ENCODE measurements at places on chromosomes 1 and 21.

GRCh38 chr1:63693944-63694571 is 79.8 kb upstream of the ROR1 start:
- no peak for DNase-seq

- no peak for DNase-seq
Measured at GRCh38 chr1:12035312-12035711, 16.0 kb downstream of the MIIP start.

DNA sequence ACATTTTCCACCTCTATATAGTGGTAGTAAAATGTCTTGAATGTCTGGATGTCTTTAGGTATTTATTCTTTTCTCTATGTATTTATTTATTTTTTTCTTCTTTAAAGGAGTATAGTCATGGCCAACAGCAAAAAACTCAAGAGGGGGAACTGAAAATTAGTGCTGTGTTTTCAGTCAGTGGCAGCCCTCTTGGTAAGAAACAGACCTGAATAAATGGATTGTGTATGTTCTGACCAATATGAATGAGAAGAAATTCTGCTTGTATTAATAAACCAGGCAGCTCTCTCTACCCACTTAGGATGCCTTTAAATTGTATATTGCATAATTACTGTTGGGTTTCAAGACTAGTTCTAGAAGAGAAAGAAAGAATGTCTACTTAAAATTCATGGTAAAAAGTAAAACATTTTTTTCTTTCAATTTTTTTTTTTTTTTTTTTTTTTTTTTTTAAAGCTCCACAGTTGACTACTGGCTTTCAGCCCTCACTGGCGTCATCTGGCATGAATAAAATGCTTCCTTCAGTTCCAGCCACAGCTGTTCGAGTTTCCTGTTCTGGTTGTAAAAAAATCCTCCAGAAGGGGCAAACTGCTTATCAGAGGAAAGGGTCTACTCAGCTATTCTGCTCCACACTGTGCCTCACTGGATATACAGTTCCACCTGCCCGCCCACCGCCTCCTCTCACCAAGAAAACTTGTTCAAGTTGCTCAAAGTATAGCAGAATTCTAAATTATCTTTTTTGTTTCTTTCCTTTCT is 101.6 kb downstream of the ZMYM4 start:
- no peak for DNase-seq

- DNase-seq: peak; percentile 59
Measured at GRCh38 chr1:39105061-39105840, 79.1 kb downstream of the NDUFS5 start.

- DNase-seq: no peak
Measured at GRCh38 chr1:14850563-14850962, 252.1 kb downstream of the KAZN start.

GRCh38 chr1:156360534-156360933 is 8.5 kb upstream of the RHBG start:
- no peak for DNase-seq

DNA sequence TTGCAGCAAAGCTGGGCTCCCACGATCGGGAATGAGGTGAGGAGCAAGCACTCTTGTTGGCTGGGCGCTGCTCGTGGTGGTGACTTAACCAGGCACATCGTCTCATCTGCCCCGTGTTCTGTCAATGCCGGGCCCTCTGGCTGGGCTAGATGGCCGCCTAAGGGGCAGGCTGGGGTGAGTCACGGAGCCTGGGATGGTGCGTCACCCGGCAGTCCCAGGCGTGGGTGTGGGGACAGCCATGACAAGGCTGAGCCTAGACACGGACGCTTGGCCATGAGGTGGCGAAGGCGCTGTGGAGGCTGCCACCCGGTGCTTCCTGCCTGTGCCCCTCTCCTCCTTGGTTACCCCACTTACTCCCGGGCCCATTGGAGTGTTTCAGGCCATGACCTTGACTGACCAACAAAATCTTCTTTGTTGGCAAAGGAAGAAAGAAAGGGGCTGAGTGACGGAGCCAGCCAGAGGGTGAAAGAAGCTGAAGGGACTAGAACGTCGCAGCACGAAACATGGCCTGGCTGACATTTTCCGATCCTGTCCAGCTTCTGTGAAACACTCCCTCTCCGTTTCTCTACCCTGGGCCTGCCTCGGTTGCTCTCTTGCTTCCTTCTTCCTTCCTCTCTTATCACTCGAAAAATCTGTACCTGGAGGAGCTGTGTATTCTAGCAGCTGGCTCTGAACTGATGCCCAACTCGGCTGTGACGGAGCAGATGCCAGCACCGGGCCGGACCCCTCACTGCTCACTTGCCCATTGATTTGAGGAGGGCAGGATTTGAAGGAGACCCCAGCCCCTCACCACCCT is 596 bp downstream of the CD247 start:
- DNase-seq: peak; percentile 84

GRCh38 chr1:244713332-244713731 is 60.4 kb downstream of the DESI2 start:
- no peak for DNase-seq

DNA sequence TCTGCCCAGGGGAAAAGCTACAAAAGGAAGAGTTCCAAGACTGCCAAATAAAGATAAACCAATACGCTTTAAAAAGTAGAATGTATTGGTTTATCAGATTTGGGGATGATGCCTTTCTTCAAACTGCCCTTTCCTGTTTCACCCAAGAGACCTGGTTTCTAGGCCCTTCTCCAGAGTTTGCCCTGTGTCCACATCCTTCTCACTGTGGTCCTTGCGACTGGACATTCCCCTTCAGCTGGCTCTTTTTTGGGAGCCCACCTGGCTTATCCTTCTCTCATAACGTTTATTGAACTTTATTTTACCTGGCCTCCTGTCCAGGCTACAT is 490 bp upstream of the CZIB start:
- DNase-seq: no peak

DNA sequence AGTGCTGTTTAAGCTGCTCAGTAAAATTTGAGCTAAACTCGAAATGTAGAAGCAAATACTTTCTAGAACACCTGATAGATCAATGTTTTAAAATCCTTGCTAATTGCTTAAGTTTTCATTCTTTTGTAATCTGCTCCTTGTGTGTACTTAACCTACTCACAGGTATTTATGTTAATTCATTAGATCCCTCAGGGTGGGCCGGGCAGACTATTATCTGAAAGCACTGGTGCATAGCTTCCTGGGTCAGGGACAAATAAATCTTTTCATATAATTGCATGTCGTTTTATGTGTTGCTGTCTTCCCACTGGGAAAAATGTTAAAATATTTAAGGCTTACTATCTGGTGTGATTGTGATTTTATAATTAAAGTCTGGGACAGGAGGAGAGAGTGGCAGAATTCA is 440.5 kb downstream of the SMYD3 start:
- no peak for DNase-seq

DNA sequence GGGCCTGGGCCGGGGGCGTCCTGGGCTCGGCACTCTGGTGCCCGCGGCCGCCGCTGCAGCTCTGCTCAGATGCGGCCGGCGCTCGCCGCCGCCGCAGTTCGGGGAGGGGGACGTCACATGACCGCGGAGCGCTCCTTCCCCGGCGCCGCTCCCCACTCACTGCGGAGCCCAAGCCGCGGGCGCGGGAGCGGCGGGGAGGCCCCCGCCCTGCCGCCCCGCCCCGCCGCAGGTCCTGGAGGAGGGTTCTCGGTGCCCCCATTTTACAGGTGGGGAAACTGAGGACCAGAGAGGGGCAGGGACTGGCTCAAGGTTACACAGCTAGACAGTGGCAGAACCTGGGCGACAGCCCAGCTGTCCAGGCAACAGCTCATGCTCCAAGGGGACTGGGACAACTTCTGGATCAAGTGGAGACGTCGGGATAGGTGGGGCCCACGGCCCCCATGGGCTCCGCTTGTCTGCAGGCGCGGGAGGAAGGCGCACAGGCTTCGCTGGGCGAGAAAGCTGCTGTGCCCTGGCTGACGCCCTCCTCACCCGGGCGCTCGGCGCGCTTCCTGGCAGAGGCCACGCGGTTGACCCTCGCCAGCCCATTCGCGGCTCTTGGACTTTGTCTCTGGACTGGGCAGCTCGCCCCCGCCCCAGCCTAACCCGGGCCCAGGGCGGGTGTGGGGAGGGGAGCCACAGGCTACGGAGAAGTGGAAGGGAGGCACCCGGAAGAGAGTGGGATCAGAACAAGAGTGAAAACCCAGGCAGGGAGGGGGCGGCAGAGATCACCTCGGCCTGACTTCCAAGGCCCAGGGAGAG is at the start of gene RAP1GAP:
RAP1GAP (minus strand) TSS at position 100 of the 801 bp plus-strand sequence. CDS start 49,325 bp downstream, outside the sequence.
- peak; percentile 20 for DNase-seq

GRCh38 chr1:10288029-10288615 is 77.8 kb downstream of the KIF1B start:
- no peak for DNase-seq

DNA sequence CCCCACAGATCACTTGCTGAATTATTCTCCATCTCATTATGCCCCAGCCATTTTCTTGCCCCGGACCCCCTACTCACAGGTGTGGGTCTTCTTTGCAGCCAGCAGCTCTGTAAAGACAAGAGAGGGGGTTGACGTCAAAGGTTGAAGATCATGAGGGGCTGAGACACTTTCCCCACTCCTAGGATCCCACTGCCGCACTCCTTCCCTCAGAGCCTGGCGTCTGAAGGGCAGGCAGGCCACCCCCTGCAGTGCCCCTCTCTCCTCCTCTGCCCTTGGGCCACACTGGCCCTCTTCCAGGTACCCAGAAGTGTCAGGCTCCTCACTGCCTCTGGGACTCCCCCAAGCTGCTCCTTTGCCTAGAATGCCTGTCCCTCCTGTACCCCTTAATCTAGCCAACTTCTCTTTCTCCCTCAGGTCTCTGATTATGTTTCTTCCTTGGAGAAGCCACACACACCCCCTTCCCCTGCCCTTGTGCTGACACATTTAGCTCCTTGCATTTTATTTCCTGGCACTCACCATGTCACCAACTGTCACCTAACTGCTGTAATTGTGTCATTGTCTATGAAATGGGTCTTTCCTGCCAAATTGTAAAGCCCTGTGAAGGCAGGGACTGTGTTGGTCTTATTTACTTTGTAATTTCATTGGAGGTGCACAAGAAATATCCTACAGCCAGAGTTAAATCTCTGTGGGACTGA is 2.1 kb downstream of the RORC start:
- no peak for DNase-seq

DNA sequence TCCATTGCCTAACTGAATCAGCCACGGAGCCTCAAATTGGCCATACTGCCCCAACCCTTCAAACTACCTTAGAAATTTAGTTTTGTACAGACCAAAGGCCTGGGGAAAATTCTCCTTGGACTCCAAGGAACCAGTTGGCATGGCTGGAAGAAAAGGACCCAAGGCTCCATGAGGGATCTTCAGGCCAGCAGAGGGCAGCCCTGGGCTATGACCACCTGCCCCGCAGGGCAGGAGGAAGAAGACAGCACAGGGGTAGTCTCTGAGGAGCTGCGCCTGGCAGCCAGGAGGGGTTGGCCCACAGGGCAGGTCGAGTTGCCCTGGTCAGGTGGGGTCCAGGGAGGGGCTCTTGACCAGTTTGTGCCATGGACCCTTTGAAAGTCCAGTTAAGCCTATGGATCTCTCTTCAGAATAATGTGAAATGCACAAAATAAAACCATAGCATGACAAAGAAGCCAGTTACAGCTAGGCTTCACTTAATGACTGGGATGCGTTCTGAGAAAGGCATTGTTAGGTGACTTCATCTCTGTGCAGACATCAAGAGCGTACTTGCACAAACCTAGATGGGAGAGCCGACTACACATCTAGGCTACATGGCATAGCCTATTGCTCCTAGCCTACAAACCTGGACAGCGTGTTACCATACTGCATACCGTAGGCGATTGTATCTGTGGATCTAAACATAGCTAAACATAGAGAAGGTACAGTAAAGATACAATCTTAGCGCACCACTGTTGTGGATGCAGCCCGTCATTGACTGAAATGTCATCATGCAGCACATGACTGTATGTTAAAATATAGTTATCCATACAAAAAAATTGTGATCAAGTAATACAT is 26.1 kb downstream of the CACNA1S start:
- DNase-seq: peak; percentile 29

DNA sequence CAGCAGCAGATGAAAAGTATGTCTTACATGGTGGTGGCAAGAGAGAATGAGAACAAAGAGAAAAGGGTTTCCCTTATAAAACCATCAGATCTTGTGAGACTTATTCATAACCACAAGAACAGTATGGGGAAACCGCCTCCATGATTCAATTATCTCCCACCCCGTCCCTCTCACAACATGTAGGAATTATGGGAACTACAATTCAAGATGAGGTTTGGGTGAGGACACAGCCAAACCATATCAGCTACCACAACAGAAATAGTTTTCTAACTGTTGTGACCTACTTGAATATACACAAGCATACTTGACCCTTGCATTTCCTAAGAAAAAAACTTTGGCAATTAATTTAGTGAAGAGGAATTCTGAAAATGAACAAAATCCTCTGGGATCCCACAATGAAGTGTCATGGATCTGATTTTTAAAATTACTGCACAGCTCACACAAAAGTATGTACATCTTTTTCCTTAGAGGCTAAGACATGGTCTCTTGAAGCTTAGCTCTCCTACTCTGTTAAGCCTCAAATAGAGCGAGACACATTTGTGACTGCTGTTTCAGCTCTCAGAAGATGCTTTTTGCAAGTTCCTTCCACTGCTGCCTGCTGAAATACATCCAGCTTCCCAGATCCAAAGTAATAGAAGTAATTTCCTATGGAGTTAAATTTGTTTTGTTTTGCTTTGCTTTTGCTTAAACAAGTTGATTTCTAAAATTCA is 265.8 kb downstream of the DPYD start:
- DNase-seq: no peak

DNA sequence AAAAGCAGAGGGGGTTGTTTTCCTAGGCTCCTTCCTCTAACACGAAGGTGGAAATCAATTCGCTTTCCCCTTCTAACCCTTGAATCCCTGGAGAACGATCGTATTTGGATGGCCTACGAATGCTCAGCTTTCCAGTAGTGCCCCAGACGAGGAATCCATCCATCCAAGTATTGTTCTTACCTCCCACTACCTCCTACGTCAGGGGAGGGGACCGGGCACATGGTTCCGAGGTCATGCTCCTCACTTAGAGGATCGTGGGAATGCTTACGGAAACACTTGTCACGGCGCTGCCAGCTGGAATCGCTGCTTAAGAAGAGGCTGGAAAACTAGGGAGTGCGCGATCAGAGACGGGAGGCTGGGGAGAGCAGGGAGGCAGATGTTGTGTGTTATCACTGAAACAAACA is 47.4 kb downstream of the CAPZB start:
- DNase-seq: no peak

- DNase-seq: no peak
Measured at GRCh38 chr1:57470036-57470435, 46.2 kb upstream of the DAB1 start.

GRCh38 chr21:22890656-22891055 is 1892.4 kb downstream of the NCAM2 start:
- DNase-seq: no peak
